Pulmonary artery endothelial cell (primary cell): ENCODE measurements at places on chromosomes 3 and 15.
A peak's percentile ranks its signal among the peaks of the same experiment; 100 is the strongest.

- no peak for DNase-seq
These were observed 9.3 kb upstream of the BCL2L10 start for GRCh38 chr15:52121896-52122295.

DNA sequence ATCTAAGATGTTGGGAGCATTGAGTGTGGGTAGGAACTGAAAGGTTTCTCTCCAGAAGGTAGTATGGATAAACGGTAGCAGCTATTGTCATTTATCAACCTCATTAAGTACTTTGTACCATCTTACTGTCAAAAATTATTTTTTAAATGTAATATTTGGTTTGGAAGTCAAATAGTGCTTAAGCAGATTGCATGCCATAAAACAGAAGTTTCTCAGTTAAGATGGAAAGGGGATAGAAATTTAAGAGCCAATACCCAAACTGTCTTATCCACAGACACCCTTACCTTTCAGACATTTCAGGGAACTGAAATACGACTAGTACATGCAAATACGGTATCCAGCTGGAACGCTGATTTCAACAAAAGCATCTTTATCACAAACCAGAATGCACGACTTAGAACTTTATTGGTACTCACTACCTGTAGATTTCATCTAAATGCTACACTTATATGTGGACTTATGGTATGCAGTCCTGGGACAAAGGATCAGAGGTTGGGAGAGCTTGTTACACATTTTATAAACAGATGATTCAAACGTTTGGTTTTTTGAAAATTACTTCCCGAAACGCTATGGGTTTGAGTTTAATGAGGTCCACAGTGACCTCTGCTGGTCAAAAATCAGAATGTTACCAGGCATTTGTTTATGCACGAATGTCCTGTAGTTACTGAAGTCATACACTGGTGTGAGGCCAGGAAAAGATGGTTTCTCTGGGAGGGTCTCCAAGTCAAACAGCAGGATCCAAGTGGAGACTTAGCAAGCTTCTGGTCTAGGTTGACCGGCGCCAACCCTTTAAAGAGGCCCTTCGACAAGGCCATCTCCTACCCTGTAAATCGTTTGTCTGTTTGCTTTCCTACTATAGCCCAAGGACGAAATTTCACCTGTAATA, 45.7 kb upstream of the DUT start:
- peak; percentile 41 for DNase-seq

GRCh38 chr3:43647331-43648166, 25.7 kb upstream of the ANO10 start:
- DNase-seq: no peak

GRCh38 chr15:35602836-35603235, 56.9 kb upstream of the DPH6 start:
- DNase-seq: no peak

DNA sequence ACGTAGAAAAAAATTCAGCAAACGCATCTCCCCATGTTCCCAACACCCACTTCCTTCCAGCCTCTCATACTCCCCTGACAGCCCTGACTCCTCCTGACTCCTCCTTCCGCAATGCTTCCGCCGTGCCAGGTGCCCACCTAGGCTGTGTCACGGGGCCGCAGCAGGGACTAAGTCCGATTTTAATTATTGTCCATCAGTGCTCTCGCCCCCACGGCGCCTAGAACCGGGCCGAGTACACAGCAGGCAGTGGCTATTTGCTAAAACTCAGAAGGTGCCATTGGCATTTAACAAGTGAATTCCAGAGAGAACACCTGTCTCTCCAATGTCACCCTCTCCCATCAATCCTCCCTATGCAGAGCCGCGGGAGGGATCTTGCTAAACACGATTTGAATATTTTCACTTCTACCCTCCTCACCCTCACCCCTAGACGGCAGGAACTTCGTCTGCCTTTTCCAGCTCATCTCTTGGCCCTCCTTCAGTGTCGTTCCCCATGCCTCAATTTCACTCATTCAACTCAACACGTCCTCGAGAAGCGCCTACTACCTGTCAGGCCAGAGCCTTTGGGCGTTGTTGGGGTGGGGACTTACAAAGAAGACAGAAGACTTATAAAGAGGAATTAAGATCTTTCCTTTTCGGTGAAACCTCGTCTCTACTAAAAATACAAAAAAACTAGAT, 11.5 kb upstream of the SHF start:
- DNase-seq: no peak

GRCh38 chr15:68990992-68991500, 23.4 kb upstream of the NOX5 start:
- DNase-seq: no peak

- DNase-seq: no peak
These were observed 34.2 kb upstream of the SLC24A5 start for GRCh38 chr15:48086576-48086975.
